ENCODE measurements at places on chromosomes 13 and 19.

GRCh38 chr13:67299751-67300150, 69.6 kb upstream of the PCDH9 start:
- no peak for DNase-seq

DNA sequence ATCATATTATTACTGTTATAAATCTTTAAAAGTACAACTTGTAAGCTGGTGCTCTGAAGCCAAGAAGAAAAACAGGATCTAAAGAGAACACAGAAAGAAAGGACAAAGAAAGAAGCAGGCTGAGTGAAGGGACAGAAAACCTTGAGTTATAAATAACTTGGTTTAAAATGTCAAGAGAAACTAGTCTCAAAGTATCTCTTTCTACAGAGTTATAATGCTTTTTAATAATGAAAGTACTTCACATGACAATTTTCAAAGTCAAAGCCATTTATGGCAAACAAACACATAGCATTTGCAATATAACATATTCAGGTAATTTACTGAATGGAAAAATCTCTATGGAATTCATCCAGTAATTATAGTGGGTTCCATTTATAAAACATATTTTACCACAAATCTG, 33.4 kb downstream of the CAB39L start:
- DNase-seq: no peak

GRCh38 chr13:99264051-99264450, 5.9 kb upstream of the GPR18 start:
- DNase-seq: no peak

DNA sequence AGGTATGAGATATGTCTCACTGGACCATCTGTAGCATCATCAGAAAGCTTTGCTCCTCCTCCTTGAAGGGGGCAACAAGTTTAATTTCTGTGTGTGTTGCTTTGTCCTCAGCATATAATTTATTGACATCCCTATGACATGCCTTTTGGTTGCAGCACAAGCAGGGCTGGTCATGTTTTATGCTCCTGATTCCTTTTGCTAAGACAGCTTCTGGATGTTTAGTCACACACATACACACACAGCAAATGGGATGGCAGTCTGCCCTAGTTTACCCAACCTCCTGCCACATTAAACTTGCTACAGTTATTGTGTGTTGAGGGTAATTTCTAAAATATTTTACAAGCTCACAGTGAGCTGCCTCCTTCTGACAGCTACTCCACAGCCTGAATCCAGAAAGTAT, 217.9 kb upstream of the RXFP2 start:
- DNase-seq: no peak

DNA sequence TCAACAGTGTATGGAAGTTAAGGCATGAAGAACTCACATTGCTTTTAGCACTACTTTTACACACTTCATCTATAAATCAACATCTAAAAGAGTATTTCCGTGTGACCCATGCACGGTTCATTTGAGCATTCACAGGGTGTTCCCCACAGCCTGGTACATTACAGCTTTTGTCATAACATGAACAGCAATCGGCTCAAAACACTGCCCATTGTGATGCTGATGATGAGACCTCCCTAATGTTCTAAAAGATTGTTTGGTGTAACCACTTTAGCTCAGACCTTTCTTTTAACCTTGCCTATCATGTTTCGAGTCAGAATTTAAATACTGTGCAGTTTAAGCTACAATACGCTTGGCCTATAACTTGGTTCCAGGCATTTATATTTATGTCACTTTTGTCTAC, 4.1 kb upstream of the KLF5 start:
- no peak for DNase-seq

GRCh38 chr13:91747186-91747585, 348.8 kb downstream of the GPC5 start:
- no peak for DNase-seq

DNA sequence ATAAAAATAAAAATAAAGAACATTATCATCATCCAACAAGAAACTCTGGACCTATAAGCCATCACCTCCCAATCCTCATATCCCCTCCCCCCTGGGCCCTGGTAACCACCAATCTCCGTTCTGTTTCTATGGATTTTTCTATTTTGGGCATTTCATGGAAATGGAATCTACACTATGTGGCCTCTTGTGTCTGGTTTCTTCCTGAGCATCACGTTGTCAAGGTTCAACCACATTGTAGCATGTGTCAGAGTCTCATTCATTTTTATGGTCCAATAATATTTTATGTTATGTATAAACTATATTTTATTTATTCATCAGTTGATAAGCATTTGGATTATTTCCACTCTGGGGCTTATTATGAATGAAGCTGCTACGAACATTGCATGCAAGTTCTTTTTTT, 26.9 kb downstream of the SULT2B1 start:
- DNase-seq: no peak

GRCh38 chr19:34794066-34794960, 21.3 kb upstream of the ZNF599 start:
- no peak for DNase-seq

- no peak for DNase-seq
Observed at GRCh38 chr13:21461131-21461530, 2.0 kb upstream of the ZDHHC20 start.

- DNase-seq: no peak
Observed at GRCh38 chr13:110616103-110617101, 1.1 kb downstream of the NAXD start.

DNA sequence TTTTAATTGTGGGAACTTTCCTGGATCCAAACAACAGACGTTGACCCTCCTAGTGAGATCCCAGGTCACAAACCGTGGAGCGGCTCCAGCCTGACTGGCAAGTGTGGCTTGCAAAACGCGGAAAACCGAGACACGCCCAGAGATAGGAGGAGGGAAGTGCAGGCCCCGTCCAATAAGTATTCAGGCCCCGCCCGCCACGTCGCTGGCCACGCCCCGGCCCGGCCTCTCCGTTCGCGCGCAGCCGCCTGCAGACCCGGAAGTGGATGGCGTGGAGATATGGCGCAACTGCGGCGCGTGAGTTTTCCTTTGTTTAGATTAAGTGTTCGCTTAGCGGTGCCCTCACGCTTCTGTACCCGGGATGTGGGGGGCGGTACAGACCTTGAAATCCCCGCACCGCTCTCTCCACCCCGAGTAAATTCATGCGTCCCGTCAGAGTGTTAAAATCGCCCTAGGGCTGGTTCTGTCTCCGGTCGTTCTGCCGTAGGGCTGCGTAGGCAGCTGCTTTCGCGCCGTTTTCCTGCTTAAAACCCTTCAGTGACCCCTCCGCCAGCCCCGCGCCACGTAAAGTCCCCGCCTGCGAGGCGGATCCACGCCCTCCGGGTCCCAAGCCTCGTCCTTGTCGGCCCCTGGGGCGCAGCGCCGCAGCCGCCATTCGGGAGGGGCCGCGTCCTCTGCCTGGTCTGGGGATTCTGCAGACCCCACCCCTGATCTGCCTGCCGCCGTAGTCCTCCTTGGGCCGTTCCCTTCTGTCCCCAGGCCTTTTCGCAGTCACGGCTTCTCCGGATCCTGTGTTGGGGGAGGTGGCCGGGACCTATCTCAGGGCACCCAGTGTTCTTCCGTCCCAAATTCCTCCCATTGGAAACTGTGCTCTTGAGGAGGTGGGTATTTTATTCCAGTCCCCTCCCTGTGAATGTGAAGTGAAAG, at the start of gene ZNF766:
TSS of gene ZNF766 (plus strand) at position 250 of the 924 bp plus-strand sequence. CDS start at position 277, 27 bp downstream.
- DNase-seq: peak; percentile 73
